A549 treated with RU486 at 1 μM for 4 hours (cell line): ENCODE measurements at places on chromosomes 12 and 14. TPM values are rescaled to one million over a fixed set of nuclear protein-coding genes. Genes with fewer than 3 reads are reported as not detected.

PKP2 gene
- 1.8 to 3.2 TPM (median 2.4 TPM) in 5 replicates for total RNA-seq

ACSS3 gene
- total RNA-seq: not detected in 5 replicates

SMIM41 gene
- not detected in 5 replicates for total RNA-seq

LRP6 gene
- total RNA-seq: 15.3 to 19.9 TPM (median 18.2 TPM) in 5 replicates

HSPB8 gene
- total RNA-seq: 13.0 to 20.4 TPM (median 16.5 TPM) in 5 replicates

KLHL33 gene
- total RNA-seq: not detected in 5 replicates

APAF1 gene
- 6.6 to 14.7 TPM (median 13.6 TPM) in 5 replicates for total RNA-seq

ACOT6 gene
- total RNA-seq: not detected in 5 replicates

PTPRR gene
- total RNA-seq: 0.19 to 0.45 TPM (median 0.39 TPM) in 5 replicates
